ENCODE measurements at places on chromosomes 4 and X.

DNA sequence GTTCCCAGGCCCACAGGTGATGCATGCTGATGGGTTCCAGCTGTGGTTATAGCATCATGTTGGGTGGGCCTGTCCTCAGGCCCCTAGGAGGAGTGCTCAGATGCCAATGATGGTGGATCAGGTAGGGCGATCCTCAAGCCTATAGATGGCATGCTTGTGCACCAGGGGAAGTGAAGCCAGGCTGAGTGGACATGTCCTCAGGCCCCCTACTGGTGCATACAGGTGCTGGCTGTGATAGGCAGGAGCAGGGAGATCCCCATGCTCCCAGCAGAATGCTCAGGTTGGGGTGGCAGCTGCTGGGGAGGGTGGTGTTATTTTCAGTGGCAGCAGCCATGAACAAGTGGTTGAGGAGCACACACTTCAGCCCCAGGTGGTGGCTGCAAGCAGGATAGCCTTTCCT lies 96.0 kb downstream of the SMARCA1 start:
- no peak for DNase-seq

DNA sequence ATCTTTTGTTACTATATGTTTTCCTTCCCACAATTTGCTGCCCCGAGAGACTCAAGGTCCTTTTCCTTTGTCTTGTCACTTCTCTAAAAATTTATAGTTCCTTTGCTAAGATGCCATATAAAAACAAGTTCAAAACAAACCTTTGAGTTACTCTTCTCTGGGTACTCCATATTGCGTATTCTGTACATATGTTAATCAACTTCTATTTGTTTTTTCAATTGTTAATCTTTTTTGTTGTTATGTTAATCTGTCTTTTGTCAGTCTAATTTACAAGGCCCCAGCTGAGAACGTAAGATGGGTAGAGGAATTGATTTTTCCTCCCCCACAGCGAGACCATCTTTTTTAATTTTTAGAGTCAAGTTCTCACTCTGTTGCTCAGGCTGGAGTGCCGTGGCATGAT lies 7.2 kb upstream of the PPEF2 start:
- no peak for DNase-seq

DNA sequence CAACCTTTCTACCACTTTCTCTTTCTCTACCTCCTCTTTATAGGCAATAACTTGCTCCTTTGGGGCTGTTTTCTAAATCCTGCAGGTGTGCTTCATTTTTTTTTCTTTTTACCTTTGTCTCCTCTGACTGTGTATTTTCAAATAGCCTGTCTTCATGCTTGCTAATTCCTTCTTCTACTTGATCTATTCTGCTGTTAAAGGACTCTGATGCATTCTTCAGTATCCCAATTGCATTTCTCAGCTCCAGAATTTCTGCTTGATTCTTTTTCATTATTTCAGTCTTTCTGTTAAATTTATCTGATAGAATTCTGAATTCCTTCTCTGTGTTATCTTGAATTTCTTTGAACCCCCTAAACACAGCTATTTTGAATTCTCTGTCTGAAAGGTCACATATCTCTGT lies 67.7 kb upstream of the IL2 start:
- no peak for DNase-seq

DNA sequence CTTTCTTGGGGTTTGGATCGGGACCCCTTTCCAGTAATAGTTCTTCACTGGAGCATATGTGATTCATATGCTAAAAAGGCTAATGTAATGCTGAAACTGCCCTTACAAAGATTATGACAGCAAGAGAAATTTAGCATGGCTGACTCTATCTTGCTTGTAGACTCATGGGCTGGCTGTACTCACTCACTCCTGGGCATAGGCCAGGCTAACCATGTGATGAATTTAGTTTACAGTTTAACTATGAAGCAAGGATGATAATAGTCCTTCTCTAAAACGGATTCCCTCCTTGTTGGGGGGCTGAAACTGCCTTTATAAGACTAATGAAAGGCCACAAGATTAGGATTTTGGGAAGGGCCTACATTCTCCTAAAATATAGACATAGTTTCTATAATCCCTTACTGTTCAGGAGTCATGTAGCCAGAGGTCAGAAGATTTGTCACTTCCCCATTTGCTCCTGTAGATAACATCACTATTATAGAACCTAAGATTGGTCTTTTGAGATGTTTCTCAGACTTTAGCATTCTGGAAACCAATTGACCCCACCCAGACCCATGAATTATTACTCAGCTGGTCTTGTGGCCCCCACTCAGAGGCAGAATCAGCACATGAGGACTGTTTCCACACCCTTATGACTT lies 20.8 kb upstream of the CEP135 start:
- DNase-seq = no peak

- DNase-seq = no peak
Observed at GRCh38 chr4:76626686-76627465, 191.8 kb downstream of the SHROOM3 start.

DNA sequence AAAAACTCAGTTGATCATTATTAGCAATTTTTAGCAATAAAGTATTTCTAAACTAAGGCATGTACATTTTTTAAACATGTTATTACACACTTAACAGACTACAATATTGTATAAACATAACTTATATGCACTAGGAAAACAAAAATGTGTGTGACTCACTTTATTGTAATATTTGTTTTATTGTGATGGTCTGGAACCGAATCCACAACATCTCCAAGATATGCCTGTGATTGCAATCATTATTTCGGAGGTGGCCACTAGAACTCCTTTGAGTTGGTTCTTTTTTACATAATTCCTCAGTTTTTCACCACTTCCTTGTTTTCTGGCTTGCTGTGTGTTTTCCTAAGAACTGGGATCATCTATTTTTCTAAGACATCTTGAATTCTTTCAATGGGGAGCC lies 53.7 kb downstream of the FBXW7 start:
- DNase-seq = no peak

DNA sequence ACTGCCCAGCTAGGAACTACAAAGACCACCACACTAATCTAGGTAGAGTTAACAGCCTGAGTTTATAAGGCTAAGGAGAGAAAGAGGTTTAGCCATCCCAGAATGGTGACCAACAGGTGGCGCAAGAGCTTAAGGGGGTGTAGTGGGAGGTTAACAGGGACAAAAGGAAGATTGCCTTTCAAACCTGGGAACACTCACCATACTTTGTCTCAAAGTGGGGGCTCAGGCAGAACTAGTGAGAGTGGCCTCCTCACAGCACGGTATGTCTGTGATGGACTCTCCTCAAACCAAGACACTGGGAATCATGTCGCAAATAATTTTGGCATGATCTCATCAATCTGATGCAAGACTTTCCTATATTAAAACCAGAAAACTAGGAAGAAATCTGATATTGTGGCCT lies 23.4 kb downstream of the CCNI start:
- DNase-seq = peak; percentile 74

DNA sequence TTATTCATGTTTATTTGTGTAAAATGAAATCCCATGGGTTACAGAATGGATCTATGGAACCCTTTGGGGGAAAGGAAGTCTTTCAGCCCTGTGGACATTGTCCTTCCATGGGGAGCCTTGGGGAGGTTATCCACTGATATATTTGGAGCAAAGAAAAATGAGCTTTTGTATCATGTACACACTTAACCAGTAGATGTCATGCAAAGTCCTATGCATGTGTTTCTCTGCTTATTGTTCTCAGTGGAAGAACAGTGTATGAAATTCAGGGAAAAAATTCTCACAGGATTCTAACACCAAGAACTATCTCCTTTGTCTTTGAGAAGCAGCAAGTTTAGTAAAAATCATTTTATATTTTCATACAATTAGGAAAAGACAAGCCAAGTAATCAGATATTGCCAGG lies 105.3 kb downstream of the DTHD1 start:
- DNase-seq = no peak

DNA sequence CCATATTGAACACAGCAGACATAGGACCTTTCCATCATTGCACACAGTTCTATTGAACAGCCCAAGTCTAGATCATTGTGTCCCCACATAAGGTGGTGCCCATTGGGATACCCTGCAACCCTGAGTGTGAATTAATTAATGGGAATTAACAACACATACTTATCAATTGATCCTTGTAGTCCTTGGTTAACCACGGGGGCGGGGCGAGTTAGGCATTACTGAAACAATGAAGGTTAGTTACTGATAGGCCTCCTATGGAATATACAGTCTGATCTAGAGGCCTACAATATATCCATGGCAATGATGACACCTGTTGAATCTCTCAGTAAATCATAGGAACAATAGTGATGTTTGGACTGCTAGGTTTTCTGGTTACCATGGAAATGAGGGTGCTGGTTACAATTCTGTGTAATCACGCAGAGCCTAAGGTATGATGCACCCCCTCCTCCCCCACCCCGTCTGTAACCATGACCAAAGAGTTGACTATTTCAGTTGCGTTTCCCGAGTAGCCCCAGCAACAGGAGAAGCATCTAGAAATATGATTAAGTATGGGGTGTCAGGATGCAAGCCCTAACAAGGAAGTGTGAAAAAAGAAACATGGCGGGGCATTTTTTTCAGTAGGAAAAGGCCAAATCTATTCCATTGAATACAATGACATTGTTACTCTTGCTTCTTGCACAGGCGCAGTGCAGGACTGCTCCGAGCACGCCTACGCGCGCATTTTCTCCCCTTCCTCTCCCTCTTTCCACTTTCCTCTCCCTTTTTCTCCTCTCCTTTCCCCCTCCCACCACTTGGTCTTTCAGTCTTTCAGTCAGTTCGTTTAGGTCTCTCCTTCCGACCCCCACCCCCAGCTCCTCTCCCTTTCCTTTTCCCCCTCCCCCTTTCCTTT lies 677 bp upstream of the NONO start:
- no peak for DNase-seq

DNA sequence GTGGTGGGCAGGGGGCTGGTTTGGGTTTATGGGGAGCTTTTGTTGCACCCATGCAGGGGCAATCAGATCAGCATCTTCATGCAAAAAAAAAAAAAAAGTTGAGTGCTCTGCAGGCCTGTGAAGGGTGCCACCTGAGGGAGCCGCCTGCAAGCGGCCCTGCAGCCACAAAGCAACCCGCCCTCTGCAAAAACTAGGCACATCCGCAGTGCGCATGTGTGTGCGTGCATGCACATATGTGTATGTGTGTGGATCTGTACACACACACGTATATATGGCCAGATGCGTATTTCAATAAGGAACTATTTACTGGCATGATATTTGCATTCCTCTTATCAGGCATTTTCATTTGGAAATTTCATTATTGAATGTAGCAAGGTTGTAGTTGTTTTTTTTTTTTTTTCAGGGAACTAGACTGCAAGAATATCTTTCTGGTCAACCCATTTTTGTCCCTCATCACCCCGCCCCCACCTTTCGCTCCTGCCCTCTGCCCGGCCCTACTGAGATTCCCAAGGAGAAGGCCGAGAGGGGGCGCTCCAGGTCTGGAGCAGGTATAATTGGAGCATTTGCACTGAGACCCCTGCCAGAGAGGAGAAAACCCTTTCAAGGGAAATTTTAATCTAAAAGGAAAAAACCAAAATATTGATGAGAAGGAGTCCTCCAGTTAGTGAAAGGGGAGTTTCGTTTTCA lies 18.1 kb downstream of the CCNQ start:
- peak; percentile 15 for DNase-seq

DNA sequence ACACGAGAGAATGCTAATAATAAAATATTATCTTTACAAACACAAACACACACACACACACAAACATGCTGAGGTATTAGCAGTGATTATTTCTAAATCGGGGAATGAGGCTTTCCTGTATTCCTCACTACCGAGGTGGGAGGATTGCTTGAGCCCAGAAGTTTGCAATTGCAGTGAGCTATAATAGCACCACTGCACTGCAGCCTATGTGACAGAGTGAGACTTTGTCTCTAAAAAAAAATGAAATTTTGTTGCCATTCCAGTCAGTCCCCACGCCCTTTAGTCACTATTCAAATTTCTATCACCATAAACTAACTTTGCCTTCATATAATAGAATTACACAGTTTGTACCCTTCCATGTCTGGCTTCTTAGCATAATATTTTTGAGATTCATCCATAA lies 456.5 kb upstream of the CPEB2 start:
- DNase-seq = no peak
